ENCODE measurements at places on chromosomes 4 and X.

GRCh38 chrX:7390441-7390840 lies 242.5 kb upstream of the PUDP start:
- no peak for DNase-seq

- no peak for DNase-seq
Measured at GRCh38 chr4:108972613-108973283, 209.9 kb upstream of the ETNPPL start.

DNA sequence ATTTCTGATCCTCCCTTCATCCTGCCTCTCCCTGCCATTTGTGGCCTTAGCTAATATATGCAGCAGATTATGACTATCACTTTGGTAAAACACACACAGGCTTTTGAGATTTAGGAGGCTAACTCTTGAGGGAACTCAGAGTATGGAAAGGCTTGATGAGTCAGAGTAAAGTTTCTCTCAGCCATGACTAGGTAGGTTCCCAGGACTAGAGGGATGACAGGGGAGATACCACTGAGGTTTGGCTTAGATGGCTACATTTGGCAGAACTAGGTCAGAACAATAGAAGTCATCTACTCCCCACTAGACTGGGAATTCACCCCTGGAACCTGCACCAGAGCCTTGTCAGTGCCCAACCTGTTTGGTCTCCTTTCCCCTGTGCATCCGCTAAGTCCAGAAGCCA lies 585.7 kb downstream of the TLL1 start:
- no peak for DNase-seq

DNA sequence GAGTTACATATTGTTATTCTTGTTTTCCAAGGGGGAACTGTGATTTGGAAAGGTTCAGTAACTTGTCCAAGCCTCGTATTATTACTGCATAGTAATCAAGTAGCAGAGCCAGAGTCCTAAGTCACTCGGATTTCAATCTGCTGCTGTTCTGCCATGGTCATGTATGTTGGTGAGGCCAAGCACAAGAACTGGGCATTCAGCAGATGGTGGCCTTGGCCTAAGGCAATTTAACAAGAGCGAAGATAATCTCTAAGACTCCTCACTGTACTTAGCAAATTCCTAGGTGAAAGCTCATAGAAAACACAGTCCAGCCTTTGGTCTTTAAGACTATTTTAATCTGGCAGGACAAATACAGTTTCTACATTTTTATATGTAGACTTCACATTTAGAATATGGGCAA lies 64.8 kb downstream of the NDST3 start:
- no peak for DNase-seq

- DNase-seq: no peak
Measured at GRCh38 chrX:136166221-136166855, 19.0 kb downstream of the FHL1 start.

DNA sequence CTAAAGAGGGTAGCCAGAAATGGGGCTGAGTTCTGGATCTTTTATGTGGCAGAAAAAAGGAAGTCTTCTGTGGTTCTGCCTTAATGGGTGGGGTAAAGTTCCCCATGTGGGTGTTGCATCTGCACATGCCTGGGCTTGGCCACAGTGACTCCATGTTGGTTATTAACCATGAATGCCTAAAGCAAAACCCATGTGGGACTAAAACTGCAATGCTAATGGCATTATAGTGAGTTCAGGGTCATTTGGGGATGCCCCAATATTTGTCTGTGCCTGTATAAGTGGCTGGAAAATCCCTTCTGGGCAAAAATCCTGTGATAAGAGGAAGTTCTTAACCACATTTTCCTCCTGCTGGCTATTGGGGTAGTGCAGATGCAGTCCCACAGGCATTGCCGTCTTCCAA lies 857.4 kb downstream of the FAT4 start:
- DNase-seq: no peak

GRCh38 chr4:47705326-47705981 lies 132.4 kb downstream of the CORIN start:
- DNase-seq: peak; percentile 7

GRCh38 chrX:139784807-139785206 lies 76.8 kb upstream of the MCF2 start:
- DNase-seq: no peak

DNA sequence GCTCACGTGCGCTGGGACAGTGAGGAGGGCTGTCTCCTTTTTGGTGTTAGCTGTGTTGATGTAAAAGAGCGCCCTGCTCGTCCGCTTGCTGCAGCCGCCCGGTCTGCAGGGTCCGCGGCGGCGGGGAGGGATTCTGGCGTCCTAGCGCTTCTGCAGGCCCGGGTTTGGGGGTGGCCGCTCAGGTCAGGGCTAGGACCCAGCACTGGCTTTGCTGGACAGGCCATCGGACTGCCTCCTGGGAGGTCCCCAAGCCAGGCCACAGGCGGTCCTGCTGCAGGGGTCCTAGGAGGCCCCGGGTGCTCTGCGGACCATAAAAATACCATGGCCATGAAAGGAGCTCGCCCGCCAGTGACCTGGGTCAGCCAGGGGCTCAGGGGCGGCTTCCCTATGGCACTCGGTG lies 308.7 kb downstream of the DCTD start:
- no peak for DNase-seq

- no peak for DNase-seq
Measured at GRCh38 chrX:13955975-13956374, 73.7 kb downstream of the GEMIN8 start.

DNA sequence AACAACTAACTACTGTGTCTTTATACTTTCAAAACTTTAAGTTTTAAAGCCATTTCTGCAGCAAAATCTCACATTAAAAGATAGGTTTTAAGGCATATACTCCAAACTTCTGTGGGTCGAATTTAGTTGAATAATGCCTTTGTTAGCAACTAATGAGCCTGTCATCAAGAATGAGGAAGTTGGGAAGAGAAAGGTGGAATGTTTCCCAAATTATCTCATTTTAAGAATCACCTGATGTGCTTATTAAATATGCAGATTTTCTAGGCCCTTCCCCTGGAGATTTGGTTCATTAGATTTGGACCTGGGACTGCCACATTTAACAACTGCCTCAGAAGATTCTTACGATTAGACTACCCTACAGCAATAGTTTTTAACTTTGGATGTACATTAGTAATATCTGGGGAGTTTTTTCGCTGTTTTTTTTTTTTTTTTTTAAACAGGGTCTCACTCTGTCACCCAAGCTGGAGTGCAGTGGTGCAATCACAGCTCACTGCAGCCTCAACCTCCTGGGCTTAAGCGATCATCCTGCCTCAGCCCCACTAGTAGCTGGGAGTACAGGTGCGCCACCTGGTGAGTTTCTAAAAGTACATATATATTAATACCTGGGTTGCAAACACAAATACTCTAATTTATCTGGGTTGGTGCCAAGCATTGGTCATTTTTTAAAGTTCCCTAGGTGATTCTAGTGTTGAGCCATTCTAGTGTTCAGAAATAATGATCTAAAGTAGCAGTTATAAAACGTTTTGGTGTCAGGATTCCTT lies 16.1 kb upstream of the TASL start:
- DNase-seq: no peak

- DNase-seq: no peak
Measured at GRCh38 chr4:17063888-17064287, 165.4 kb upstream of the LDB2 start.

DNA sequence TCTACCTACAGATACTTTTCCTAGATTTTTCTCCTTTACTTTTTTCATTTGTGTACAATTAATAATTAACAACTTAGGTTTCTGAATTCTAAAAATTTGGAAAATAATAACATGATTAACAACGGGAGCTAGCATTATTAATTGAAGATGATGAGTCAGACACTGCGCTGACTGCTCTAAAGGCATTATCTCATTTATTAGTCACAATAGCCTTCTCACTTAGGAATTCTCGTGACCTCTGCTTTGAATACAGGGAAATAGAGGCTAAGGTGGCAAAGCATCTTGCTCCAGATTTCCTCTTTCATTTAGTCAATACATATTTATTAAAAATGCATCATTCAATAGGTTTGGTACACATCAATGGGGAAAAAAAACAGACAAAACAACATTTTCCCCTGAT lies 441.3 kb downstream of the PCDH18 start:
- no peak for DNase-seq

- no peak for DNase-seq
Measured at GRCh38 chr4:25817059-25817681, 45.6 kb downstream of the SEL1L3 start.

DNA sequence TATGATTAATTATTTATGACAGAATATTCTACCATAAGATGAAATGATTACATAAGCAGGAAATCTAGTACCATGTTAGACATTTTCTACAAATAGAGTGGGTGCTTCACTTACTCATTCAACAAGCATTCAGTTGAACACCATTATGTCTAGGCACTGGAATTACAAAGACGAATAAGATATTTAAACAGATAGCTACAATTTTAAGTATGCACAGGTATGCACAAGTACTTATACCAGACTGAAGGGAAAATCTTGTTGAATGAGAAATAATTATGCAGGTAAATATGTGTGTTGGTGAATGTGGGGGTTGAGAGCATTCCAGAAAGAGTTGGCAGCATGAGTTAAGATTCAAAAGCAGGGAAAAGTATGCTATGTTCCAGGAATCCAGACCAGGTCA lies 107.3 kb upstream of the CNKSR2 start:
- no peak for DNase-seq

- DNase-seq: no peak
Measured at GRCh38 chr4:121138039-121138825, 25.9 kb downstream of the TNIP3 start.

DNA sequence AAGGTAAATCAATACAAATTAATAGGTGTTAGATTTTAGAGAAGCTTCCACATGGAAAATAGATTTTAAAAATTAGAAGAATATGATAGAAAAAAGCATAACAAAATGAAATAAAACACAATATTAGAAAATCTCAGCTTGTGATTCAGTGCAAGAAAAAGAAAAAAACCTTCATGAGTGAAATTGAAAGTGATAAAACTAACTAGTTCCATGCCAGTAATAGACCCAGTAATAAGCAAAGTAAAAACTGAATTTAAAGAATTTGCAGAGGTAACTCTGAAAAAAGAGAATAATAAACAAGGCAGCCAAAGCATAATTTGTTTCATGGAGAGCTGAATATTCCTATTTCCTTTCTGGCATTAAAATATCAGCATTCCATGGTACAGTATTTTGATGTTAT lies 174.3 kb upstream of the TENM3 start:
- DNase-seq: no peak

DNA sequence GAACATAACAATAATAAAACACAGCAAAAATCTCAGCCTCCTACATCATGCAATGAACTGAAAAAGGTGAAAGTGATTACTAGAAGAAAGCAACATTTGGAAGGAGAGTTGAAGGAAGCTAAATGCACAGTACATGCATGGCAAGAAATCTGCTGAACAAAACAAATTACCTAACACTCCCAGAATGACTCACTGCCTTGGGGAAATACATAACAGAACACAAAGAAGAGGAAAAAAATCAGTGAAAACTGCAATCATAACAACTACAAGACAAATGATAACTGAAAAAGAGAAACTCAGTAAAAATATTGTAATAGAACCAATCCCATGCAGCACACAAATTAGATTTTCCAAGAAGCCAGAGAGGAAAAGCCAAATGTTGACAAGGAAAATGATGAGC lies 1513.2 kb downstream of the ARAP2 start:
- DNase-seq: no peak

- DNase-seq: no peak
Measured at GRCh38 chrX:43615660-43616059, 40.4 kb upstream of the MAOA start.

- no peak for DNase-seq
Measured at GRCh38 chr4:5796976-5797375, 86.0 kb downstream of the EVC start.

DNA sequence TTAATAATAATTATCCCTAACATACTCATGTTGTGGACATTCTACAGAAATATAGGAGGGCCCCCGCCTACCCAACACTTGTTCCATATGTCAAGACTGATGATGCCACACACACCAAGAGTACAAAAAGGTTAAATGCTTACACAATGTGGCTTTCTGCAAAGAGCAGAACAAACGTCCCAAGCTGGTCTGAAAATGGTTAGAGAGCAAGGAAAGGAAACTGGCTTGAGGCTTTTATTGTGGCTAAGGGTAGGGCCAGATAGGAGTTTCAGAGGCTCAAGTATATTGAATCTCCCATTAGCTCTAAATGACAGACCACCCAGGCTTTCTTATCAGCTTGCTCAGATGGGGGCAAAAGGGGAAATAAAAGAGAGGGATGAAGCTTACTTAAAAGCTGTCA lies 134.1 kb upstream of the C1QTNF7 start:
- DNase-seq: no peak

- no peak for DNase-seq
Measured at GRCh38 chrX:129490330-129490729, 33.0 kb downstream of the SMARCA1 start.

- no peak for DNase-seq
Measured at GRCh38 chrX:68748030-68748429, 80.8 kb upstream of the EFNB1 start.

GRCh38 chrX:123175366-123176122 lies 8.5 kb upstream of the GRIA3 start:
- DNase-seq: no peak

- DNase-seq: no peak
Measured at GRCh38 chr4:153522802-153523094, 56.6 kb downstream of the TMEM131L start.

- DNase-seq: no peak
Measured at GRCh38 chr4:168723569-168723968, 226.7 kb downstream of the PALLD start.

DNA sequence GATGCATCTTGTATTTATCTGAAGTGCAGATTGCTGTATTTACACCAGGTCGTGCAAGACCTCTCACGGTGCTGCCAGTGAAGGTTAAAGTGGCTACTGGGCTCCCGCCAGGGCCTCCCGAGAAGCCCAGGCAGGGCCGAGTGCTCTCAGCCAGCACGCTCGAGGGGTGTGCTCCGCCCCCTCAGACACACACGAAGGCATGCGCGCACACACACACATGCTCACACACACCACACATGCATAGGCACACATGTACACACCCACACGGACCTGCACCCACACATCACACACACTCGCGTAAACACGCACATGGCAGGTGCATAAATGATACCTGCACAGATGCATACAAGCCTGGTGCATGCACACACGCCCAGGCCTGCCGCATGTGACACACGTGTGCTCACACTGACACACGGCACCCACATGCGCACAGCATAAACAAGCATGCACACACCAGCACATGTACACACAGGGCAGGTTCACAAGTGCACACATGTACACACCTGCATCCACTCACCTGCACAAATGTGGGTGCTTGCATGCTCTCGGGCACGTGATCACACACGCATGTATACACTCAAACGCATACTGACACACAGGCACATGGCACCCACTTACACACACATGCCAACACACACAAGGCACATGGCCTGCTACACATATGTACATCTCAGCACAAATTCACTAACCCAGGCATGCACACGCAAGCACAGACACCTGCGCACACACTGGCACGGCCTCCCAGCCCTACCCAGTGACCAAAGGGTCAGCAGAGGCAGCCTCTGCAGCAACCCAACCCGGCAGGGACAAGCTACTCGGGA lies 71.6 kb downstream of the FAM53A start:
- DNase-seq: no peak

- DNase-seq: no peak
Measured at GRCh38 chr4:139550724-139551429, 5.1 kb downstream of the SETD7 start.
